Activated CD4-positive, alpha-beta T cell treated with anti-CD3 and anti-CD28 coated beads for 36 hours (primary cell): ENCODE measurements at places on chromosomes 4 and X. TPM values are rescaled to one million over a fixed set of nuclear protein-coding genes. Genes with fewer than 3 reads are reported as not detected.

DNA sequence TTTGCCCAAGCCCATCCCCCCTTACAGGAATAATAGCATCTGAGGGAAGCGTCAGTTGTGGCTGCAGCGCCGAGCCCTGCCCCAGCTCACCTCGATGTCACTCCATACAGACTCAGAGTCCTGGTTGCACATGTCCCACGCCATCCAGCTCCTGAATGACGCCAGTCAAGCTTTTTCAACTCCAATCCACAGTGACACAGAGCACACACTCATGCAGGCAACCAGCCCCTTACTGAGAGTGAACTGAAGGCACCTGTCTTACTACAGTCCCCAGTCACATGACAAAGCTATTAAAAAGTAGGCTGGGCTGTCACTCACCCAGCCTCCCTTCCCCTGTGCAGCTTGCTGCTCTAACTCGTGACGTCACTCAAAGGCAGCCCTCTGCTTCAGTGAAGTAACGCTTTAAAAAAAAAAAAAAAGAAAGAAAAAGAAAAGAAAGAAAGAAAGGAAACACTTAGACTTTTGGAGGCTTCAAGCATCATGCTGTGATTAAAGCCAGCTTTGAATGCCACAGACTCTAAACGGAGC is at the start of gene PPARGC1A:
PPARGC1A (minus strand) TSS at position 234 of the 528 bp plus-strand sequence; CDS start at position 144, 90 bp downstream.
- no peak within 1 kb of the TSS for H3K27ac ChIP-seq
- no peaks in the 10 kb centered on the region for H3K36me3 ChIP-seq
- peak; percentile 9 for DNase-seq
- peaks cover 25% of the 10 kb centered on the region for H3K27me3 ChIP-seq

- no peaks in the 10 kb centered on the region for H3K4me1 ChIP-seq
- peaks cover 17% of the 10 kb centered on the region for H3K27me3 ChIP-seq
- H3K4me3 ChIP-seq, result no peak overlapping the region
- no peaks in the 10 kb centered on the region for H3K36me3 ChIP-seq
These were observed 63.1 kb downstream of the ANXA5 start for GRCh38 chr4:121633653-121634052.

DNA sequence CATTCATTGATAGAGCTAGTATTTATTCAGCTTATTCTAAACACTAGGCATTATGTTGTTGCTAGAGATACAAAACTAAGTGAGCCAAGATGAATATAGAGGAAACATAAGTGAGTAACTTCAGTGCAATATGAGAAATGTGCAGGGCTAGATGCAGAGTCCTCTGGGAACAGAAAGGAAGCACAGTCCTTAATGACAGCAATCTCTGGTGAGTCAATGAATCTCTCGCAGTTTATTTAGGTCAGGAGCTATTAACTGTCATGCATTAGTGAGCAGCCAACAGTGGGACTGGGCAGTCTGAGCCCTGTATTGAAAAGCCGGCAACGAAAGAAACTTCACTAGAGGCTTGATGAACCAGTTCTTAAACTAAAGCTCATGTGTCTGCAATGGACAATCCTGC is 598.1 kb upstream of the MAGEB2 start:
- no peaks in the 10 kb centered on the region for H3K4me1 ChIP-seq
- no peaks in the 10 kb centered on the region for H3K36me3 ChIP-seq
- H3K27me3 ChIP-seq, result no peaks in the 10 kb centered on the region
- H3K27ac ChIP-seq, result no peak overlapping the region
- DNase-seq, result no peak

DNA sequence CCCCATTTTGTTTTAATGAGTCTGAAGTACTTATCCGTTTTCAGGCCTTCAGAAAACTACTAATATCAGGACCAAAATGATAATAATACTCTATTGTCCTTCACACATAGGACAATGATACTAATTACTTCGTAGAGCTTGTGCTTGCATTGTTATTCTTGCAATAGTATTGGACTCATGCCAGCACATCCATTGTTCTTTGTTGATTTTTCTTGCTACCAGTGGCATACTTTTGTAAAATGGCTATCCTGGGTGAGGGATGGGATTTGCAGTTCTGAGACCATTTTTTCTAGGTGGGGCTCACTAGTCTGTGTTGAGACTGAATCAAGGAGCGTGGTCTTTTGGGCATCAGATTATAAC is 195.3 kb downstream of the MAML3 start:
- no peaks in the 10 kb centered on the region for H3K36me3 ChIP-seq
- H3K4me1 ChIP-seq, result no peaks in the 10 kb centered on the region
- H3K27ac ChIP-seq, result no peak overlapping the region
- H3K27me3 ChIP-seq, result peaks cover 3% of the 10 kb centered on the region

GRCh38 chrX:120781403-120781802 is 94.3 kb downstream of the CT47B1 start:
- no peak overlapping the region for H3K4me3 ChIP-seq
- H3K4me1 ChIP-seq, result peaks cover 3% of the 10 kb centered on the region
- no peaks in the 10 kb centered on the region for H3K27me3 ChIP-seq
- no peak for DNase-seq
- H3K27ac ChIP-seq, result no peak overlapping the region

DNA sequence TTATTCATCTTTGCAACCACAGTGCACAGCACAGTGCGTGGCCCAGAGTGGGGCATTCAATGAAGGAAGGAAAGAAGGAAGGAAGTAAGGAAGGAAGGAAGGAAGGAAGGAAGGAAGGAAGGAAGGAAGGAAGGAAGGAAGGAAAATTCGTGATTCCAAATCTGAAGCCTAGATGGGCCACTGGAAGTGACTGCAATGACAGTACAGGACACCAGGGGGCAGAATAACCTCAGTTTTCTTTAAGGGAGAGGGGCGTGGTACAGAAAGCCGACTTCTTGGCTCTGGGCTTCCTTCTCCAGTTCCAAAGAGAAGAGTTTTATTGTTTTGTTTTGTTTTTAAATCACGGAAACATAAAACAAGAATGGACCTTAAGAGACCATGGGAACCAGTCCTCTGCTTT is 47.8 kb downstream of the APLN start:
- H3K27ac ChIP-seq, result peak overlapping the region; percentile 48
- H3K36me3 ChIP-seq, result no peaks in the 10 kb centered on the region
- no peak overlapping the region for H3K4me3 ChIP-seq
- peaks cover 11% of the 10 kb centered on the region for H3K4me1 ChIP-seq
- H3K27me3 ChIP-seq, result no peaks in the 10 kb centered on the region

DNA sequence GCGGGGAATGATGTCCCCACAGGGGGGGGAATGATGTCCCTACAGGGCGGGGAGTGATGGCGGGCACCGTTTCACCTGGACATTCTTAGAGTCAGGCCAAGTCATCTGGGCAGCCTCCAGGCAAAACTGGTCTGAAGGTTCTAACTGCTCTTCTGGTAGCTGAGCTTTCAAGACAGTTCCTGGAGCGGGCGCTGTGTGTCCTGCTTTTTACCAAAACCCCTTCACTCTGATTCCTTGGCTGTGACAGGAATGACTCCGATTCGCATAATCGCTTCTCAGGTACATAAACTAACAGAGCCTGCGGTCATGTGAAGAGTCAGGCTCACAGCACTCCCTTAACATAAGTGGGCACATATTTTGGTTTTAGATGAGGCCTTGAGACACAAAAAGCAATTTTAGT is 836.0 kb downstream of the TRIML1 start:
- no peaks in the 10 kb centered on the region for H3K4me1 ChIP-seq
- H3K27me3 ChIP-seq, result no peaks in the 10 kb centered on the region
- no peaks in the 10 kb centered on the region for H3K36me3 ChIP-seq
- H3K4me3 ChIP-seq, result no peak overlapping the region
- DNase-seq, result no peak

DNA sequence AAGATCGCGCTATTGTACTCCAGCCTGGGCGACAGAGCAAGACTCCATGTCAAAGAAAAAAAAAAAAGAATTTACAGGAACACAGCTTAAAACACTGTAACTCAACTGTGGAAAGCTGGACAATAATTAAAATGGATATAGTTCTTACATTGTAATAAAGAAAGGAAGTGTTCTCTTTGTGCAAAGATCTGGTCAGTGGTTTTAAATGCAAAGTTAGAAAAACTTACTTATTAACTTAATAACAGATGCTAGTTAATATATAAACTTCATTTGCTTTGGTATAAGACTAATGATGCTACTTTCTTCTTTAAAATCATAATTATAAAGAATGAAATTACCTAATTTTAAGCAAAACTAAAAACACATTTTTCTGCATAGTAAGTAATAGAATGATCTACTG is 2024.1 kb upstream of the TENM3 start:
- no peaks in the 10 kb centered on the region for H3K36me3 ChIP-seq
- no peak for DNase-seq
- no peaks in the 10 kb centered on the region for H3K27me3 ChIP-seq
- H3K4me1 ChIP-seq, result no peaks in the 10 kb centered on the region
- no peak overlapping the region for H3K4me3 ChIP-seq

DNA sequence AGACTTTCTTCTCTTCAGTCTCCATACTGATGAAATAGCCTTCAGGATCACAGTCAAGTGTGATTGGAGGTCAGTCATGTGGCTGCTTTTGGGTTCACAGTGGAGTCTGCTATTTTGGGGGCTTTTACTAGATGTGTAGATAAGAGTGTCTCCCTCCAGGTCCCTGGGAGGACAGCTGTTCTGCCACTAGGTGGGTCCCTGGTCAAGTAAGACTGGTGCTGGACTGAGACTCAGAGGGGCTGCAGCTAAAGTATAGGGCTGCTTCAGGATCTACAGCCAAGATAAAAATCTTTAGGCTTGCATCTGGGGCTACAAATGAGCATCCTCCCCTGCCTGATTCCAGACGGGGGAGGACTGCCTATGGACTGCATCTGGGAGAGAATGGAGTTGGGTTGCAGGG is 200.7 kb upstream of the ANKRD50 start:
- no peak for DNase-seq
- no peaks in the 10 kb centered on the region for H3K36me3 ChIP-seq
- no peaks in the 10 kb centered on the region for H3K27me3 ChIP-seq
- H3K27ac ChIP-seq, result no peak overlapping the region
- no peaks in the 10 kb centered on the region for H3K4me1 ChIP-seq
- H3K4me3 ChIP-seq, result no peak overlapping the region

DNA sequence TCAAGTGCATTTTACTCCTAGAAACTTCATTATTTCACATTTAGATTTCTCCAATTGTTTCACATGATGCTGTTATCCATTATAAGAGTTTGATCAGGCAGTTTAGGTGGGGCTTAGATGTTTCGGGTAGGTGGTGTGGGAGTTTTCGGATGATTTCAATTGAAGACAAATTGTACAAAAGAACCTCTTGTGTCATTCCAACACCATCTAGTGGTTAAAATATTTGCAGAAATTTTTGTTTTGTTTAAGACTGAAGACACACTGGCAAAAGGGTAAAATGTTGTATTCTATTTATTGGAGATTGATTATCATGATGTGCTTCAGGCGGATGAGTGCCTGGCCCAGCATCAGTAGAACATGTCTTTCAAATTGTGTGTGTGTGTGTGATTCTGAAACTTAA is 212.7 kb downstream of the SH3BGRL start:
- H3K36me3 ChIP-seq, result no peaks in the 10 kb centered on the region
- H3K4me1 ChIP-seq, result no peaks in the 10 kb centered on the region
- H3K27ac ChIP-seq, result no peak overlapping the region
- H3K4me3 ChIP-seq, result no peak overlapping the region
- no peak for DNase-seq

GRCh38 chr4:74875451-74875850 is 57.5 kb upstream of the PARM1 start:
- no peaks in the 10 kb centered on the region for H3K36me3 ChIP-seq
- peaks cover 13% of the 10 kb centered on the region for H3K27me3 ChIP-seq
- no peaks in the 10 kb centered on the region for H3K4me1 ChIP-seq
- no peak for DNase-seq
- H3K27ac ChIP-seq, result no peak overlapping the region

- no peak overlapping the region for H3K4me3 ChIP-seq
- H3K36me3 ChIP-seq, result no peaks in the 10 kb centered on the region
- H3K4me1 ChIP-seq, result peaks cover 17% of the 10 kb centered on the region
- no peak for DNase-seq
- H3K27me3 ChIP-seq, result peaks cover 2% of the 10 kb centered on the region
- no peak overlapping the region for H3K27ac ChIP-seq
These were observed 37.0 kb upstream of the CLNK start for GRCh38 chr4:10721616-10722015.

DNA sequence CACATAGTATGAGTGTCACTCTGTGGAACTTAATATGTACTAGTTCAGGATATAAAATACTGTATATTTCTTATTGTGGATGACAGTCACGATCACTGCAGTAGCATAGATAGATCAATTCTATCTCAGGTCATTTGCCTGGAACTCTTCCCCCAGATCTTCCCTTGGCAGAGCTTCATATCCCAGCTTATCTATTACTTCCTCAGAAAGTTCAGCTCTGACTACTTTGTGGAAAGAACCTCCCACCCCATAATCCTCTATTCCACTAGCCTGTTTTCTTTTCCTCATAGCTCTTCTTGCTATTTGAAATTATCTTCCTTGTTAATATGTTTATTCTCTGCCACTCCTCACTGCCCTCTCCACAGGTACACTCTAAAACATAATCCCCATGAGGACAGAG is 10.9 kb downstream of the FAM241A start:
- no peak overlapping the region for H3K4me3 ChIP-seq
- peaks cover 28% of the 10 kb centered on the region for H3K36me3 ChIP-seq
- no peaks in the 10 kb centered on the region for H3K27me3 ChIP-seq
- H3K4me1 ChIP-seq, result peaks cover 45% of the 10 kb centered on the region

GRCh38 chrX:2445662-2446623 is 54.8 kb downstream of the DHRSX start:
- H3K36me3 ChIP-seq, result peaks cover 26% of the 10 kb centered on the region
- no peaks in the 10 kb centered on the region for H3K4me1 ChIP-seq
- DNase-seq, result no peak
- no peaks in the 10 kb centered on the region for H3K27me3 ChIP-seq
- no peak overlapping the region for H3K4me3 ChIP-seq

The NKX6-1 gene
- not detected for total RNA-seq

The UGT2B11 gene
- not detected for total RNA-seq

The SERPINA7 gene
- total RNA-seq, result not detected

The EMCN gene
- total RNA-seq, result not detected

The KLHL4 gene
- not detected for total RNA-seq

The SCARB2 gene
- total RNA-seq, result 3.3 TPM

The FAM9C gene
- total RNA-seq, result not detected

The PDZD4 gene
- 4.3 TPM for total RNA-seq

The BEND2 gene
- total RNA-seq, result not detected

The LRAT gene
- not detected for total RNA-seq
